ENCODE measurements at places on chromosomes 2 and 18. TPM values are rescaled to one million over a fixed set of nuclear protein-coding genes. Genes with fewer than 3 reads are reported as not detected.

COLEC11 gene
- total RNA-seq = not detected

ZNF385B gene
- under 0.01 TPM for total RNA-seq

FZD7 gene
- total RNA-seq = 21.3 TPM

NCL gene
- 95.8 TPM for total RNA-seq

NRP2 gene
- total RNA-seq = 118 TPM

ERFE gene
- 2.9 TPM for total RNA-seq

IMPA2 gene
- total RNA-seq = 29.3 TPM

ANKRD62 gene
- not detected for total RNA-seq

LBH gene
- 215 TPM for total RNA-seq

ZNF521 gene
- total RNA-seq = 94.4 TPM

GALR1 gene
- not detected for total RNA-seq

MALL gene
- total RNA-seq = 2.1 TPM

OTOS gene
- not detected for total RNA-seq

SOX11 gene
- 0.32 TPM for total RNA-seq

MRPL33 gene
- total RNA-seq = 39.0 TPM

PDE1A gene
- total RNA-seq = 3.2 TPM

NDUFAF7 gene
- 13.8 TPM for total RNA-seq

ELOA2 gene
- total RNA-seq = not detected

IL36RN gene
- total RNA-seq = not detected

RNF144A gene
- total RNA-seq = 14.0 TPM

TOGARAM2 gene
- under 0.01 TPM for total RNA-seq

FAM237A gene
- not detected for total RNA-seq

HOXD3 gene
- total RNA-seq = 22.4 TPM

PSTPIP2 gene
- 3.9 TPM for total RNA-seq

B3GNT2 gene
- 21.3 TPM for total RNA-seq

SPATA3 gene
- total RNA-seq = not detected

IL36G gene
- total RNA-seq = not detected

TLX2 gene
- total RNA-seq = not detected

HOXD13 gene
- not detected for total RNA-seq

DUSP19 gene
- total RNA-seq = 2.4 TPM

Measured in hair follicle dermal papilla cell (primary cell).